ENCODE measurements at places on chromosomes 12 and 14. TPM values are rescaled to one million over a fixed set of nuclear protein-coding genes. Genes with fewer than 3 reads are reported as not detected.
A peak's percentile ranks its signal among the peaks of the same experiment; 100 is the strongest.

NTN4 gene
- total RNA-seq: 46.0 TPM

FAM216A gene
- total RNA-seq: 7.7 TPM

NEUROD4 gene
- total RNA-seq: not detected

CDK4 gene
- 156 TPM for total RNA-seq

STAB2 gene
- total RNA-seq: not detected

ZDHHC22 gene
- not detected for total RNA-seq

AQP6 gene
- total RNA-seq: not detected

- DNase-seq: no peak
Observed at GRCh38 chr14:86712176-86712575, 1182.2 kb downstream of the FLRT2 start.

DNA sequence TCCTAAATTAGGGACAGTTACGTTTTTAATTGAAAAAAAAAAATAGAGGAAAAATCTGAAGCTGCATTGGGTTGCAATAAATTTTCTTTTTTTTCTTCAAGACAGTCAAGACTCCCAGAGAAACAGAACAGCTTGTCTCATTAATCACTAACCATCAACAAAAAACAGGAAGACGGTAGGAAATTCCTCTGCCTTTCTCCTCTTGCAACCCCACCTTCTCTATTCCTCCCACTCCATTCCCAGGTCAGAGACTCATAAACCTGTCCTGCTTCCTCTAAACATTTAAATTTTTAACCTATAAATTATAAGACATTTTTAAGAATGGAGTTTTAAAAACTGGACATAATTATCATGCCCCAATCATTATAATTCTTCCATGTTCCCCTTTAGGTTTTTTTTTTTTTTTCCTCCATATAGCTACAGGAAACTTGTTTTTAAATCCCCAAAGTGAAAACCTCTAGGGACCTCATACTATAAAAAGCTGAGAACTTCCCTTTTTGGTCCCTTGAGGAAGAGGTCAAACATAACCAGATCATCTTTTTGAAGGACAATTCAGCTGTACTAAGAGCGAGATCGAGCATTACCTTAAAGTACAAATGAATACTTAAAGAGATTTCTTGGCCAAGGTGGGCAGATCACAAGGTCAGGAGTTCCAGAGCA is 36.0 kb downstream of the CPM start:
- DNase-seq: no peak

GRCh38 chr12:2215709-2216560 is 163.1 kb downstream of the CACNA1C start:
- no peak for DNase-seq

- no peak for DNase-seq
Observed at GRCh38 chr12:120764816-120765215, 39.2 kb downstream of the ACADS start.

- DNase-seq: no peak
Observed at GRCh38 chr12:103698752-103699560, 111.9 kb downstream of the STAB2 start.

DNA sequence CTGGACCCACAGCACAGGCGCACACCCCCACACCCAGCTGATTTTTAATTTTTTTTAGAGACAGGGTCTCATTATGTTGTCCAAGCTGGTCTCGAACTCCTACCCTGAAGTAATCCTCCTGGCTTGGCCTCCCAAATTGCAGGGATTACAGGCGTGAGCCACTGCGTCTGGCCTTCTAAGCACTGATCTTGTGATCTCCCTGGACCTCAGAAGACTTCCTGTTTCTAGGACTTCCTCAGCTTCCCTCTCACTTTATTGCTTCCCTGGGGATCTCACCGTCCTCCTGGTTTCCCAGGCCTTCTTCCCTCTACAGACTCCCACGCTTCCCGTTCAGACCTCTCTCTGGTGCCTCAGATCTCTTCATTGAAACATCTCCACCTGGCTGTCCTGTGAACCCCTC is 13.8 kb downstream of the ZNF839 start:
- DNase-seq: peak; percentile 27

DNA sequence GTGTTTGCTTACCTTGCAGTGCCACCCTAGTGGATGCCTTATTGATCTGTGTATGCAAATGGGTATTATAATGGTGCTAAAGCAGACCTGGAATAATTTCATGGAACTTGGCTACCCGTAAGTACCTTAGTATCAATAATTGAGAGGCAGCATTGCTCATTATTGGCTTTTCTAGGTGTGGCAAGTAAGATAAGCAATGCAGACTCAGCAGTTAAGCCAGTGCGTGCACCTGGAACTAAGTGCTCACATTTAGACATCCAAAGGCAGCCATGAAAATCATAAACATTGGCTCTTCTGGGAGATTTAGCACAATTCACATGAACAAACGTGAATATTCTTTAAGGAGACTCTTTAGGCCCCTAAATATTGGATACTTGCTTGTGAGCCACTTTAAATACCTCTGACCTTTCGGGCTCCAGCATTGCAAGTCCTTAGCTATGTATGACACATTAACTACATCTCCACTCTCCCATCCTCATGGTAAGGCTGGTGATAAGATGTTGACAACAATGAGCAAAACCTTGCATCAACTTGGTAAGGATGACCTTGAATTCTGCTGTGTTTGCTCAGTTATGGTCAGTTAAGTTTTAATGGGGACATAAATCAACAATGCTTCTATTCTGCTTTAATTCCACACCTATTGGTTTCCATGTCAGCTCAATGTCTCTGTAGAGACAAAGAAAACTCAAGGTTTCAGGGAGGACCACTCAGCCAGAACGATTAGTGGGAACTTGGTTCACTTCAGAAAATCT is 112.0 kb downstream of the SLC5A8 start:
- no peak for DNase-seq

DNA sequence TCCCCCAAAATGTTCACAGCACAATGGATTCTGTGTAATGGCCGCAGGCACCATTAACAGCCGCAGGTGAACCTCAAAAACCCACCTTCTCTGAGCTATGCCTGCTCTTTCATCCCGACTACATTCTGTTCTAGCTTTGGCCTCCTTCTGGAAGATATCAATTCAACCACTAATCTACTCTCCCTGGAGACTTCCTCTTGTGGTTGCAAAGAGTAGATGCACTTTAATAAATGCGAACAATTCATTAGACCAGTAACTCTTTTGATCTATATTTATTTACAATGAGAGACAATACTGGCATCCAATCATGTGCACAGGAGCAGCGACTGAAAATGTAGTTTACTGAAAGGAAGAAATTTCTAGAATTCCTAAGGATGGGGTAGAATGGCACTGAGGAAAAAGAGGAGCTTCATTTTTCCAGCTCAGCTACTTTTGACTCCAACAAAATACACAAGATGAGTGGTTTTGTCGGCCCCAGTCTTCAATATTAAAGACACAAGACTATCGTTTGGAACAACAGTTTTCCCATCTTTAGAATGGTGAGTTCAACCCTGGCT is 5.3 kb downstream of the GRIN2B start:
- no peak for DNase-seq

Measured in PC-9 (cell line).